ENCODE measurements at places on chromosomes 1 and 21. TPM values are rescaled to one million over a fixed set of nuclear protein-coding genes. Genes with fewer than 3 reads are reported as not detected.

SPAG17 gene
- polyA plus RNA-seq = 0.51 TPM

DDAH1 gene
- 12.3 TPM for polyA plus RNA-seq

HES2 gene
- polyA plus RNA-seq = 0.03 TPM

DNA sequence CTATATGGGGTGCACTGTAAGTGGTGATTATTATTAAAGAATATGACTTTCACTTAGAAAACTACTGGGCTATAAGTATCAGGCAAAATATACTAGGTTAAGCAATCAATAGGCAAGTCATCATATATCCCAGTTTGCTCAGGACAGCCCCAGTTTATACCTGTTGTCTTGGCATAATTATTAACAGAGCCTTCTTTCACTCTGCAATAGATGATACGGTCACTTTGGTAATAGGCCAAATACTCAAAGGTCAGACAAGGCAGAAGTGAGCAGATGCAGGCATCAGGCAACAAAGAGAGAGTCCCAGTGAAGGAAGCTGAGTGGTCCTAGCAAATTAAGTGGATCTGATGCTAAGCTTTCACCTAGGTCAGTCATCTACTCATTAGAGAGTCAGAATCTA lies 599.9 kb downstream of the LMO4 start:
- no peak for DNase-seq

DNA sequence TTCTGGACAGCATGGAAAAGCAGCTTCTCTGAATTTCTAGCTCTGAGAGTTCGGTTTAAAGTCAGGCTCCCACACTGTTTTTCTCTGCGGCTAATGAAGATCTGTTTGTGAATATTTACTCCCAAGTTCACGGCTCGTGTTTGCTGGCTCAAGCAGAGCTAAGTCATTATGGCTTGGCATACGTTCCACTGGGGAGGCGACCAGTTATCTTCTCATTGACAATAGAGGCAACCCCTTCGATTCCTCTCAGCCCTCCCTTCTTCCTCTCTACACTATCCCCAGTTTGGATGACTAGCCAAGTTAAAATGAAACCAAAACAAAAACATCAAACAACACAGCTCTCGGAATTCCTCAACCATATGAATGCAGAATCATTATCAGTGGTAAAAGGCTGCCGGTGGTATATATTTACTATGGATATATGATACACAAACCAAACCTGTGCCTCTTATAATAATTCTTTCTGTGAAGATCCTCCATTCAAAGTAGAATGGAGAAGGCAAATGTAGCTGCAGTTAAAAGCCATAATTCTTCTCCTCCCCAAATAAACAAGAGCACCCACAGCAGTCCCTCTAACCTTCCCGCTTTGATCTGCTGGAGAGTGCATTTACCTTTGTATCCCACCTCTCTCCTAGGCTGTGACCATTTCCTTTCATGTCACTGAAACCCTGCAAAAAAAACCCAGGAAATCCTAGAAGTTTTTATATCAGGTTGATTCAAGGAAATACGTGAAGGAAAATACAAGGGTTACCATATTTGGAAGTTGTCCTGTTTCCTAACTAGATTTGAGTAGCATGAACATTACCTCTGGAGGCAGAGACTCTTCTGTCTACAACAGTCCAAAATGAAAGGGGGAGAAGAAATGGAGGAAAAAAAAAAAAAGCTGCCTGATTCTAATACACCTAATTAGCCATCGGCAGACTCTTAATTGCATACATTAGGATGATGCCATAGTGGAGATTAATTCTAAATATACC lies 108.3 kb upstream of the USH2A start:
- peak; percentile 41 for DNase-seq

DNA sequence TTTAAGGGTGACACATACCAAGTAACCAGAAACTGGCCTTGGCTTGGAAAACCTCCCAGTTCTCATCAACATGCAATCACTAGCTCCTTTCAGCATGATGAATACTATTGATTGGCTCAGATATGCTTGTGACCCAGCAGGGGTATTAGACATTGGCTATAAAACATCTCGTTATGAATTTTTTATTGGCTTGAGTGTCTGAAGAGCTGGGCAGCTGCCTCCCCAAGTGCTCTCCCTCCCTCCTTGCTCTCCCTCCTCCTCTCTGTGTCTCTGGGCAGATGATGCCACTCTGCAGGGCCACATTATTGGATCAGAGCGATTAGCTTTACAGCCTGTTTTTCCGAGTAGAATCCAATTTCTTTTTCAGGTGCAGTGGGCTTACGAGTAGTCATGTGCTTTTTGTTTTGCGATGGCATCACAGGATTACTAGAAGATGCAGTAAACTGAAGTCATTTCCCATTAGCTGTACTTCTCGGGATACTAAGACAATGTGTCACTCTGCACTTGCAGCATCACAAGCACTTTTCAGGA lies 79.3 kb upstream of the ATF3 start:
- DNase-seq = no peak

- DNase-seq = no peak
These were observed 28.1 kb downstream of the ZSCAN20 start for GRCh38 chr1:33500547-33500946.

- no peak for DNase-seq
These were observed 8.1 kb upstream of the CGN start for GRCh38 chr1:151502859-151503780.

GRCh38 chr1:50175719-50176639 lies 67.3 kb downstream of the ELAVL4 start:
- no peak for DNase-seq

- DNase-seq = no peak
These were observed 109.7 kb downstream of the TSEN15 start for GRCh38 chr1:184161071-184161698.

DNA sequence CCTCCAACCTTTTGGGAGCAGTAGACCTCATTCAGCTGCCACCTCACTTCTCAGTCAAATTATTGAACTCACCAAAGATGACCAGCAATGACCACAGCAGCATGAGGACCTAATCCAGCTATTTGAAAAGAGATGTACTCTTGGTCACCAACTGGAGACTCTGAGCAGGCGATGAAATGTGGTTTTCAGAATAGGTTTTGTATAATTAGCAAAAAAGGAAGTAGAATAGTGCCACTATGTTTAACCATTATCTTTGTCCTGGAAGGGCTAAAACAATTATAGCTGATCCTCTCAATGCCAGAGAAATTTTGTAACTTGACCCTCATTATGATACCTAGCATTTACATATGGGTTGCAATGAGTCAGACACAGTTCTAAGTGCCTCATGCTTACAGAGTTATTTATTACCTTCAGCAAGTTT lies at the start of gene FCRL2:
FCRL2 (minus strand) TSS at position 162 of the 421 bp plus-strand sequence; CDS start at position 103, 59 bp downstream.
- DNase-seq = no peak

- no peak for DNase-seq
These were observed 71.7 kb downstream of the GALNT2 start for GRCh38 chr1:230138561-230139239.

Data from urinary bladder (tissue), 4 donors.